ENCODE measurements at places on chromosomes 11 and 22.
A peak's percentile ranks its signal among the peaks of the same experiment; 100 is the strongest.

DNA sequence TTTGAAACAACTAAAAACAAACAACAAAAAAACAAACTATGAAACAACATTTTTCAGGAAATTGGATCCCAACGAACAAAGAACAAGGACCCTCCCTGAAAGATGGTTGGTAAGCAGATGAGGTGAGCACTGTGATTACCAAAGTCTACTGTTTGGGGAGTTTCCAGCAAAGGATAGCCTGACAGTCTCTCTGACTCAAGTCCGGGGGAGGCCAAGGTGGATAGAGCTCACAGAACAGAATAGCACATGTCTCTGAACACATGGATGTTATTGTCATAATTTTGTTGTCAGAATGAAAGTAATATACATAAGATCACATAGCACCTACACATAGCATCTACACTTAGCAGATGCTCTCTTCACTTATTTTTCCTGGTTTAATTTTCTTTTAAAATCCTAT lies 501.3 kb upstream of the TENM4 start:
- DNase-seq = no peak

DNA sequence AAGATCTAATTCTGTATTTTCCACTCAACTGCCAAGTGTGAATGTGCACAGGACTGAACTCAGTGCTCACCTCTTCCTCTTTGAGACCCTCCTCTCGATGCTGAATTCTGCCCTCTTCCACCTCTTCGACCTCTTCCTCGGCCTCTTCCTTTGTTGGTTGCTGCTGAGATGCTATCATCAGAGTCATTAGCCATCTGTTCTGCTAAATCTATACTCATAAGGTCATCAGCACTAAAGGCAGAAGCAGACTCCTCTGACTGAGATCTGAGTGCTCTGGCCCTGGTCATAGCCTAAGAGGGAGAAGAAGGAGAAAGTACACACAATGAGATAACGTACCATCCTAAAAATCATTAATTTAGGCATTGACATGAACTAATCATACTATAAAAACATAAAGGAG lies 45.9 kb upstream of the GPR83 start:
- no peak for DNase-seq

GRCh38 chr11:86570451-86570850 lies 102.0 kb downstream of the ME3 start:
- no peak for DNase-seq

GRCh38 chr22:45529971-45530575 lies 27.4 kb downstream of the FBLN1 start:
- DNase-seq = no peak

DNA sequence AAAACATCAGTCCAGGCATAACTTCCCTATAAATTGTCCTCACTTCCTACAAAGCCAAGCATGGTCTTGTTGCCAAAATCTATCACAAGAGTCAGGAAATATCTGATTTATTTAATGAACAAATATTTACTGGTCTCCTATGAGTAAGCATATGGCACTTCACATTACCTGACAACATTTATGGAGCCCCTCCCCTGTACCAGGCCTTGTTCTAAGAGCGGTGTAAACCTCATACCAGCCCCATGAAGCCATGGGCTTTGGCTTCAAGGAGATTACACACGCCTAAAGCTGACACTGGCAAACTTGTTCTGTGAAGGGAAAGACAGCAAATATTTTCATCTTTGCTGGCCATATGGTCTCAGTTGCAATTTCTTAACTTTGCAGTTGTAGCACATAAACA lies 43.0 kb upstream of the EIF3D start:
- DNase-seq = no peak

GRCh38 chr11:27329867-27330632 lies 33.0 kb downstream of the CCDC34 start:
- DNase-seq = no peak

- DNase-seq = no peak
Measured at GRCh38 chr11:120883404-120884080, 140.4 kb upstream of the TBCEL start.

DNA sequence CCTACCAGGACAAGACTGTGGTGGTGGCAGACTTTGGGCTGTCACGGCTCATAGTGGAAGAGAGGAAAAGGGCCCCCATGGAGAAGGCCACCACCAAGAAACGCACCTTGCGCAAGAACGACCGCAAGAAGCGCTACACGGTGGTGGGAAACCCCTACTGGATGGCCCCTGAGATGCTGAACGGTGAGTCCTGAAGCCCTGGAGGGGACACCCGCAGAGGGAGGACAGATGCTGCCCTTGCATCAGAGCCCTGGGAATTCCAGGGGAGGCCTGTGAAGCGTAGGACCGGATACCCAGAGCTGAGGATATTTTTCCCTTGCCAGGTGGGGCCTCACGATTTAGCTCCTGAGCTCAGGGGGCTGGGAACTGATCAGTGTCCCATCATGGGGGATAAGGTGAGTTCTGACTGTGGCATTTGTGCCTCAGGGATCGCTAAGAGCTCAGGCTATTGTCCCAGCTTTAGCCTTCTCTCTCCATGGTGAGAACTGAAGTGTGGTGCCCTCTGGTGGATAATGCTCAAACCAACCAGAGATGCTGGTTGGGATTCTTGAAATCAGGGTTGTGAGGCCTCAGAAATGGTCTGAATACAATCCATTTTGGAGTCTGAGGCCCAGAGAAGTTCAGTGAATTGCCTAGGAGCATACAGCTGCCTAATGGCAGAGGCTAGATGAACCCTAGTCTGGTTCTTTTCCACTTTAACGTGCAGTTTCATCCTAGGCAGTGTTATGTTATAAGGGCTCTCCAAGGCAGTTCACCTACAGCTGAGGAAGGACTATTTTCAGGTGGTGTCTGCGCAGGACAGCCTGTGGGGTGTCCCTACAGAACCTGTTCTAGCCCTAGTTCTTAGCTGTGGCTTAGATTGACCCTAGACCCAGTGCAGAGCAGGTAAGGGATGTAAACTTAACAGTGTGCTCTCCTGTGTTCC lies 19.5 kb downstream of the PIK3IP1 start:
- peak; percentile 43 for DNase-seq

GRCh38 chr11:44611687-44612434 lies 46.4 kb downstream of the CD82 start:
- no peak for DNase-seq

GRCh38 chr11:113387605-113388211 lies at the start of gene ANKK1:
Gene ANKK1, plus strand, starts transcription at chr11:113387779. Its CDS starts 106 bp downstream, at chr11:113387885.
- DNase-seq = no peak

DNA sequence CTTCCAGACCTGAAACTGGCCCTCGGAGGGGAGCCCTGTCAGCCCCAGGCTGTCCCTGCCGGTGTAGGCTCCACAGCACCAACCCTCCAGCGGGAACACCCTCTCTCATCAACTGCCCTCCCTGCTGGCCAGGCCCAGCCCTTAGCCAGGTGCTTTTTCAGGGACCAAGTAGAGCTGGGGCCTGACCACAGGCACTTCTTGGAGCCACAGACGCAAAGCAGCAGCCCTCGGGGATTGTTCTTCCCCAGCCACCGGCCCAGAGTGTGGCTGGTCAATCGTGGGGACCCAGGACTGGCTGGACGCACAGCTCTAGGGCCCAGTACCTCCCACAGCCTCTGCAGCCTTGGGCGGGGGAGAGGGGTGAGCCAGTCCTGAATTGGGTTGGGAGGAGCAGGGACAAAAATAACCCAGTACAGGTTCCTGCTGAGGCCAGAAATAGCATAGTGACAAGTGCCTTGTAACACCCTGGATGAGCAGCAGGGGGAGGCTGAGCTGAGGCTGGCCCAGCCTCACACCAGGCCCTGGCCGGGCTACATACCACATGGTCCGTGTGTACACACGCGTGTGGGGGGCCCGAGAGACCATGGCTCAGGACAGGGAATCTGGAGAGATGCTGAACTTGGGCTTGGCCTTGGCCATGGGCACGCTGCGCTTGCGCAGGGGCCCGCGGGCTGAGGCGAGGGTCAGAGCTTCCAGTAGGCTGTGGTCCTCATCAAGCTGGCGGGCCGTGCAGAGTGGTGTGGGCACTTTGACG lies 2.0 kb downstream of the KCNJ11 start:
- peak; percentile 19 for DNase-seq

DNA sequence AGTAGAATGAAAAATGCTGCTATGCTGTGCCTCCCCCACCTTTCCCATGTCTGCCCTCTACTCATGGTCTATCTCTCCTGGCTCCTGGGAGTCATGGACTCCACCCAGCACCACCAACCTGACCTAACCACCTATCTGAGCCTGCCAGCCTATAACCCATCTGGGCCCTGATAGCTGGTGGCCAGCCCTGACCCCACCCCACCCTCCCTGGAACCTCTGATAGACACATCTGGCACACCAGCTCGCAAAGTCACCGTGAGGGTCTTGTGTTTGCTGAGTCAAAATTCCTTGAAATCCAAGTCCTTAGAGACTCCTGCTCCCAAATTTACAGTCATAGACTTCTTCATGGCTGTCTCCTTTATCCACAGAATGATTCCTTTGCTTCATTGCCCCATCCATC lies 14.9 kb upstream of the HBE1 start:
- no peak for DNase-seq

- no peak for DNase-seq
Measured at GRCh38 chr11:119796363-119797060, 67.5 kb upstream of the NECTIN1 start.

GRCh38 chr11:100673063-100673462 lies 14.0 kb upstream of the ARHGAP42 start:
- DNase-seq = no peak

DNA sequence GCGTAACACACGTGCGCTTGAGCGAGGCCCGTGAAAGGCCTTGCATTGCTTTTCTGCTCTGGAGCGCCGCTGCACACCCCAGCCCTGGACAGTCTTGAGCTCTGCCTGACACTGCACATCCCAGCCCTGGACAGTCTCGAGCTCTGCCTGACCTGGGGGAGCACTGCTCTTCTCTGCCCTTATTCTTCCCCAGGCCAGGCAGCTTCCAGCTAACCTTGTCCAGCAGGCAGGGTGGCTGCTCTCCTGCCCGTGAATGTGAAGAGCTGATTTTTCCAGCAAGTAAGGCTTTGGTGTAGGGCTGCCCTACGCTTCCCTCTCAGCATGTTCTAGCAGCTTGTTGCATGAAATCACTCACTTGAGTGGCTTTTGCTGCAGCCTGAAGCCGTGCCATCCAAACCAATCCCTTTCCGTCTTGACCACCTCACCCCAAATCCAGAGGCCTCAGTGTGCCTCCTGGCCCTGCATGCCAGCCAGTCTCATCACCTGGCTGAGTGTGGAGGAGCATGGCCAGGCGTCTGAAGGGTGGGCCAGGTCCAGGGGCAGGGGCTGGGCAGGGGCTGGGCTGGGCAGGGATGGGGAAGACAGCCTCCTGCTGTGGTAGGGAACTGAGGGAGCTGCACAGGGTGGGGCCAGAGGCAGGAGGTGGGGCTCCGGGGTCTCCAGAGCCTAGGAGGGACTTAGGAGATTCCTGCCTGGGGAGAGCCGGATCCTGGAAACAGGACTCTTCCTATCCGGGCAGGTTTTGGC lies 89.5 kb upstream of the B3GAT1 start:
- no peak for DNase-seq

GRCh38 chr22:32920032-32920628 lies 118.6 kb downstream of the TIMP3 start:
- no peak for DNase-seq

DNA sequence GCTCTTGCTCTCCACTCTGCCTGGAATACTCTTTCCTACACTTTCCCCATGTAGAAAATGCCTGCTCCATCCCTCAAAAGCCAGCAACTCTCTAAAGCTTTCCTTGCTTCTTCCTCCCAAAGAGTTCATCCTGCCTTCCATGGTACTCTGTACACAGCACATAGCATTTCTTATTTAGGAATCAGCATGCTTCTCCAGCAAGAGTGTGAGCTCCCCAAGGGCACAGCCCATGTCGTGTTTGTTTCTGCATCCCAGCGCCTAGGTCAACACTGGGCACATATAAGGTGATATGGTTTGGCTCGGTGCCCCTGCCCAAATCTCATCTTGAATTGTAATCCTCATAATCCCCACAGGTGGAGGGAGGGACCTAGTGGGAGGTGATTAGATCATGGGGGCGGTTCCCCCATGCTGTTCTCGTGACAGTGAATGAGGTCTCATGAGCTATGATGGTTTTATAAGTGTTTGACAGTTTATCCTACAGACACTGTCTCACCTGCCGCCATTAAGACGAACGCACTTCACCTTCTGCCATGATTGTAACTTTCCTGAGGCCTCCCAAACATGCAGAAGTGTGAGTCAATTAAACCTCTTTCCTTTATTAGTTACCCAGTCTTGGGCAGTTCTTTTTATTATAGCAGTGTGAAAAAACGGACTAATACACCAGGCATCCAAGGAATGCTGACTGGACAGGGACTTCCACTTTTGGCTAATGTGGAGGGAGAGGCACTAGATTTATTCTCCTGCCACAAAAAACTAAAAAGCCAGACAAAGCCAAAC lies 8.2 kb downstream of the VPS37C start:
- DNase-seq = no peak

- DNase-seq = no peak
Measured at GRCh38 chr11:61129639-61130523, 27.6 kb downstream of the CD5 start.

- DNase-seq = peak; percentile 70
Measured at GRCh38 chr11:73625696-73626318, 20.6 kb upstream of the PLEKHB1 start.

- DNase-seq = no peak
Measured at GRCh38 chr11:1978720-1979473, 18.7 kb downstream of the H19 start.

DNA sequence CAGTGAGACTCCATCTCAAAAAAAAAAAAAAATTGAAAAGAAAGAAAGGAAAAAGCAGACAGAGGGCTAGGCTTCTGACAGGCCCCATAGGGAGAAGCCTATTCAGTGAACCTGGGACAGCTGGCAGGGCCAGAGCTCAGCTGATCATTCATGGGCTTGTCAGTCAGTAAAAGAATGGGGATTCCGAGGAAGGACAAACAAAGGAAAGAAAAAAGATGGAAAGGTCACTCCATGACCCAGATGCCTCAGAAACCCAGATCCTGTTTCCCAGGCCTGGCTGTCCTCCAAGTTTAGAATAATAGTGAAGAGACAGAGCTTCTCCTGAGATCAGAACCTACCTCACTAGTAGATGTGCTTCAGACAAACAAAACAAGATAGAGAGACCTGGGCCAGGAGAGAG lies 34.3 kb upstream of the ASPHD2 start:
- DNase-seq = no peak

DNA sequence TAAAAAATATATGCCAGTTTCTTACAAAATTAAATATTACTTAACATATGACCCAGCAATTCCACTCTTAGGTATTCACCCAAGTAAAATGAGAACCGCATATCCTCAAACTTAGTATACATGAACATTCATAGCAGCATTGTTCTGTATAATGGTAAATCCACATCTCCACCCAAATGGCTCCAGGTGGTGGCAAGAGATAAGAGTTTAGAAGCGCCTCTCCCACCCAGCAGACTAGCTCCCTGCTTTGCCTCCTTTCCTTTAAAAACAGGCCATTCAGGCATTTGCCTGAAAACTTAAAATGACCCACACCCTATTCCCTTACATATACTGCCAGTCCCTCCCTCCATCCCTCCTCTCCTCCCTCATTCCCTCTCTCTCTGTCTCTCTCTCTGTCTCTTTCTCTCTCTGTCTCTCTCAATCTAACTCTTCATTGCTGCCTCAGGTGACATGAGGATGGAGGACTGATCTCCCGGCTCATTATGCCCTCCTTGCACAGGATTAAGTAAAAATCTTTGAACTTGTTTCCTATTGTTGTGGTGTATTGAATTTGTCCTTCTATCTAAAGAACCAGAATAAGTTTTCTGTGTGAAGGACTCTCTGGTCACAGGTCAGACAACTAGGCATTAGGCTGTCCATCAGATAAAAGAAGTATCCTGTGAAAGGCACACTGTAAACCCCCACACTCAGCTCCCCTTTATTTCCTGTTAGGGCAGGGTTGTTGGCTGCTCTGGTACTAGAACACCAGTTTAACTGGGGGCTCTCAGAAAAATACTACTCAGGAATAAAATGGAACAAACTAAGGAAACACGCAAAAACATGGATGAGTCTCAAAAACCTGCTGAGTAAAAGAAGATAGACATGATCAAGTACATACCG lies 48.3 kb downstream of the RRP8 start:
- DNase-seq = no peak

- DNase-seq = no peak
Measured at GRCh38 chr22:19679522-19680101, 34.7 kb upstream of the SEPTIN5 start.
